ENCODE measurements at places on chromosomes 1 and 21.

DNA sequence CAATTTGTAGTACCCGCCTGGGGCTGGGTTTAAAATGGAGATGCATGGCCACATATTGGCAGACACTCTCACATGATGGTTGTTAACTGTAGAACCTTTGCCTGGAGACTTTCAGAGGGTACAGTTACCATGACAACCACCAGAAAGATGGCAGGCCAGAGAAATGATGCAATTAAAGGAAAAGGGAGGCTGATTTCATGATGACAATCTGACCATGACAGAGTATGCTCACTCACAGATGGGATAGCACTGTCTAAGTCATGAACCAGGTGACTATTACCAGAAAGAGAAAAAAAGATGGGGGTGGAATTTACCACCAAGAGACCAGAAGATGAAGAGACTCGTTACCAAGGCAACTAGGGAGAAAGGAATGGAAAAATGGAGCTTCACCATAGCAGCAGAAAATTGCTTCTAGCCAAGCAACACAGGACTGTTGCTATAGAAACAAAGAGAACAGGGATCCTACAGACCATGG, 3.5 kb upstream of the TRIT1 start:
- DNase-seq: no peak

- no peak for DNase-seq
Observed at GRCh38 chr1:205950826-205951549, 7.7 kb upstream of the SLC26A9 start.

DNA sequence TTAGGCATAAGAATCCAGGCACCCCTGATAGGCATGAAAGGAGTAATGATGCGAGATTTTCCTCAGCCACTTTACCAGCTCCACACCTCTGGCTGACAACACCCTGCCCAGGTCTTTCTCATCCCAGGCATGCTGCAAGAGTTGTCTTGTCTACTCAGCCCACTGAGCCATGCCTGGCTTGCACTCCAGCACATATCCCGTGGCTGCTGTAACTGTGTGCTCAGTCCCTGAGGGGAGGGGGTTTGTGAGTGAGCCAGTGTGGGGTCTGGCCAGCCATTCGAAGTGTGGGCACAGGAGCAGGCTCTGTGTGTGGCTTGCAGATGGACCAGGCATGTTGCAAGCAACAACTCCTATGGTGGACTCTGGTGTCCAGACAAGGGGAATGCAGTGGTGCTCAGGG, 529.6 kb downstream of the ADGRL2 start:
- DNase-seq: no peak

DNA sequence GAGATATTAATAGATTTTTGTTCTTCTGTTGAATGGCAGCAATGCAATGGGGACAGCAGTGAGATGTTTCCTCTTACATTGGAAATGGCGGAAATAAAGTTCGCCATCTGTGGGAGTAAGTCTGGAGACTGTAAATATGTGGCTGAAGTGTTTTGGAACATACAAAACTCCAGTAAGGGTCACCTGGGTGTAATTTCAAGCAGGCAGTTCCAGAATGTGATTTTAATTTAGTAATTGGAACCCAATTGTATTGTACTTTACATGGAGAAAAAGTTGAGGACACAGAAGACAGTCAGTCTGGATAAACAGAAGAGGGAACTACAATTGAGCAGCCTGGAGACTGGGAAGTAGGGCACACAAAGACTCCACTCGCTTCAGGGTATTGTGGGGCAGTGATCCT, 108.6 kb downstream of the NTMT2 start:
- no peak for DNase-seq

DNA sequence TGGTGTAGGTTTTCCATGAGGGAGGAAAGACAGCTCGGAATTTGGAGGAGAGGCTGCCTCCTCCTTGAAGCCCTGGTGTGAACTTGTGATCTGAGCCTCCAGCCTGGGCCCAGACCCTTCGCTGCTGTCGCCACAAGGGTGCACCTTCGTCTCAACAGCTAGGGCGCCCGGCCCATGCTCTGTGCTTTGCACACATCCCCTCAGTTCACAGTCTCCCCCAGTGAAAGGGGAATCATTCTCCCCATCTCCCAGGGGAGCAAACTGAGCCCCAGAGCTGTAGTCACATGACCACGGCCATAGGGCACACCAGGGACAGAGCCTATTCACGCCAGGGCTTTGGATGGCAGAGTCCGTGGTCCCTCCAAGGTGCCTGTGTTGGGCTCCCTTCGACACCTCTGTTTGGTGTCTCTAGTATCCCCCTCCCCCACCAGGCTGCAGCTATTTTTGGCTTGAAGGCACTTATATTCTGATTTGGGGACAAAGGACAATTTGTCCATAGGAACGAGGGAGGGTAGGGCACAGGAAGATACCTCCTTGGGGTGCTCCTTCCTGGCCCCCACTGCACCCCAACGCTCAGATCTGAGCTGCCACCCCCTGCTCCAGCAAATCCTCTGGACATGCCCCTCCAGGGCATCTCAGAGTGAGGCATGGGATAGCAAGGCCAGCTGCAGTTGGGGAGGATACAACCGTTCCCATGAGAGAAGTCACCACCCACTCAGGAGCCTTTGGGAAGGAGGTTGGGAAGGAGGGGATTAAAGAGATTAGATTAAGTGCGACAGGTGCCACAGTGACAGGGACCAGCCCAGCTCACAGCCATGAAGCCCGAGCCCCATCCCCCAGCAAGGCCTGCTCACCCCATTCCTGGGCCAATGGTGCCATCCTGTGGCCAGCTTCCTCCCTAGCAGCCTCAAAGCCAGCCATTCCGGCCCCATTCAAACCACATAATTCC, 15.7 kb downstream of the MATN1 start:
- peak; percentile 88 for DNase-seq

DNA sequence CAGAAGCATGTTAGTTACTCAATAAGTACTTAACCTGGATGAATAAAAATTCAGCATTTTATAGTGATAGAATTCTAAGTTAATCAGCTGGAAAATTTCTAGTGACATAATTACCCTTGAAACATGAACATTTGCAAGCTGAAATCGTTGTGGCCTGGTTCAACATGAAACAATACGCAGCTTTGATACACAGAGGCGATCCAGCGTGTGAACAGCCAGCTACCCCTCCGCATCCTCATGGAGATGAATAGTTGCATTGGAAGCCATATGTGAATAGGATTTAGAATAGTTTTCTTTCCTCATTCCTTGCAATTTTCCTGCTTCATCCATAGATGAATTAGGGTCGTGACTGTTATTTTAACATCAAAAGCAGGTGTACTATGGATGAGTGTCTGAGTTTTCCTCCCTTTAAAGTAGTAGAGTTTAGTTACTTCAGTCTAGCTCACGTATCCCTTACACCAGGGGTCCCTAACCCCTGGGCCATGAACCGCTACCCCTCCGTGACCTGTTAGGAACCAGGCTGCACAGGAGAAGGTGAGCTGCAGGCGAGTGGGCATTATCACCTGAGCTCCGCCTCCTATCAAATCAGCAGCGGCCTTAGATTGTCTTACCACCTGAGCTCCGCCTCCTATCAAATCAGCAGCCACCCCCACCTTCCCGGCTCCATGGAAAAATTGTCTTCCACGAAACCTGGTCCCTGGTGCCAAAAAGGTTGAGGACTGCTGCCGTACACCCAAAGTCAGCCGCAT, 6.2 kb upstream of the TARBP1 start:
- no peak for DNase-seq

DNA sequence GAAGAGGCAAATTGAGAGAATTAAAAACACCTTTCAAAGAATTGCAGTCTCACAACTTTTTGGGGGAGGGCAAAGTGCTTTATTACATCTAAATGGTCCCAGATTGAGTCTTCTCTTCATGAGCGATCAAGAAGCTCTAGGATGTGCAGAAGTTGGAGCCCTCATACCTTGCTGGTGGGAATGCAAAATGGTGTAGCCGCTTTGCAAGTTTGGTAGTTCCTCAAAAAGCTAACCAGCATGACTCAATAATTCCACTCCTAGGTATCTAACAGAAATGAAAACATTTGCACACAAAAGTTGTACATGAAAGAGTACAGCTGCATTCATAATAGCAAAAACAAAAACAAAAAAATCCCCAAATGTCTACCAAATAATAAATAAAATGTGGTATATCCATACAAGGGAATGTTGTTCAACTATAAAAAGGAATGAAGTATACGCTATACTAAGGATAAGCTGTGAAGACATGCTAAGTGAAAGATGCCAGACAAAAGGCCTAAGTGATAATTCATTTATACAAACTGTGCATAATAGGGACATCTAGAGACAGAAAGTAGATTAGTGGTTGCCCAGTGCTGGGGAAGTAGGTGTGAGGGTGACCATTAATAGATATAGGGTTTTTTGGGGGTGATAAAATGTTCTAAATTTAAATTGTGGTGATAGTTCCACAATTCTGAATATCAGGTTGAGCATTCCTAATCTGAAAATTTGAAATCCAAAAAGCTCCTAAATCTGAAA, 55.2 kb downstream of the SELENOF start:
- no peak for DNase-seq

DNA sequence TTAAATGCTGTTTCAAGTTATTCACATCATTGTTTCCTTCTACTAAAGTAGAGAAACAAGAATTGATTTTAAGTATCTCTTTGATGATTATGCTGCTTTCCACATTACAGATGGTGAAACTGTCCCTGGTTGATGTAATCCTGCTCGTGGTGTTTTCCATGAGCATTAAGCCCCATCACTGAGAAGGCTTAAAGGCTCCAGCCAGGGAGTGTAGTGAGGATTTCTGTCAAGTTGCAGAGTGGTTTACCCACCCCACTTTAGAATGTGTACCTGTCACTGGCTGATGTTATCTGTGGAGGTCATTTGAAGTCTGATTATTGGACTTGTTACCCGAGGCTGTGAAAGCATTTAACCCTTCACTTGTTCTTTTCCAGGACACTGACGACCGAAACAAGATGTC, 12.9 kb downstream of the CERS2 start:
- no peak for DNase-seq

GRCh38 chr1:202165267-202165941, 5.0 kb upstream of the PTPN7 start:
- DNase-seq: peak; percentile 87

- DNase-seq: no peak
Observed at GRCh38 chr1:100457683-100458082, 80.3 kb upstream of the GPR88 start.

- DNase-seq: no peak
Observed at GRCh38 chr1:81510701-81511100, 290.0 kb upstream of the ADGRL2 start.

DNA sequence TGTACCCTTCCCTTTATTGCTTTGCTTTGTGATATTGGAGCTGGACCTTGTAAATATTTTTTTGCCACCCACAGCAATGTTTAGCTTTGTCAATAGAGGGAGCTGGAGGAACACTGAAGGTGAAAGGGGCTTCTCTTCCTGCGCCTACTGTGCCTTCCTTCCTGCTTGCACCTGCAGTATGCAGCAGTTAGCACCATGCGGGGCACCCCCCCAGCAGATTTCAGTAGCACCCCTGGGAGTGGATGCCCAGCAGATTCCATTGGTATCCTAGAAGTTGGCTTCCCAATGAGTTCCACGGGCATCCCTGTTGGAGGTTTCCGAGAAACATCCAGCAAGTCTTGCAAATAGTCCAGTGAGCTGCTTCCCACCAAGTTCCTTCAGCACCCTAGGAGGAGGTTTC, 25.6 kb downstream of the S100A10 start:
- DNase-seq: no peak

- no peak for DNase-seq
Observed at GRCh38 chr1:223083831-223084230, 59.2 kb downstream of the TLR5 start.

- DNase-seq: no peak
Observed at GRCh38 chr21:15160136-15160535, 95.3 kb upstream of the NRIP1 start.

DNA sequence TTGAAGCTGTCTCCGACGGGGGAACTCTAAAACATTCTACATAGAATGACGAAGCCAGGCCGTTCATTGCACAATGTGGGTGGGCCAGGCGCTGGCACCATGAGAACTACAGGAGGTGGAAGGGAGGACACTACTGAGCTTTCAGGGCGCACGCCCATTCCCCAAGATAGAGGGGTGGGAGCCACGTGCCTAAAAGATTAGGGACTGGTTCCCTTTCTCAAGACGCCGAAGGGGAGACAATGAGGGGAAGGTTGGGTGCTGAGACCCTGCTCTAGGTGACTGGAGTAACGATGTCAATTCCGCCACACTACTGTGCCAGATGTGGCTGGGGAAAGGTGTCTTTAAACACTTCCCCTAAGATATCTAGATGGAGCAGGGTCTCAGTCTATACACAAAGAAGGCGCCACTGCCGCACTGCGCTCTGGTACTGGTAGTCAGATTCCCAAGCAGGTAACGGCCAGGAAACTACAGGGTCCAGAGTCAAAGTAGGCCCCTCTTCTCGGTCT, 782 bp downstream of the CSDE1 start:
- peak; percentile 47 for DNase-seq

DNA sequence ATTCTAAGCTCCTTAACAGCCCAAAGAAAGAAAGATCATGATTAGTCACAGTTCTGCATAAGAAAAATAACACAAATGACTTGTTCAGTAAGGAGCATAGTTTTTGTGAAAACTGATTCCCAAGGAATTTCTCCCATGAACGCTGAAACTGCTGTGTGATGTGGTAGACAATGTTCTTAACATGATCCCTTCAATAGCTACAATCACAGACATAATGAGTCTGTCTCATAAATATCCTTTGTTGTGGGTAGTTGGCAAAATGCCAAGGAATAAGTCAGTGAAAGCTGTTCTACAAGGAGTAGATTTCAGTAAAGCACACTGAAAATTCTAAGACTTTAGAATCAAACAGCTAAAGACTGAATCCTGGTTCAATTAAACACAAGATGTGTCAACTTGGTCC, 404.8 kb downstream of the HLX start:
- DNase-seq: no peak

DNA sequence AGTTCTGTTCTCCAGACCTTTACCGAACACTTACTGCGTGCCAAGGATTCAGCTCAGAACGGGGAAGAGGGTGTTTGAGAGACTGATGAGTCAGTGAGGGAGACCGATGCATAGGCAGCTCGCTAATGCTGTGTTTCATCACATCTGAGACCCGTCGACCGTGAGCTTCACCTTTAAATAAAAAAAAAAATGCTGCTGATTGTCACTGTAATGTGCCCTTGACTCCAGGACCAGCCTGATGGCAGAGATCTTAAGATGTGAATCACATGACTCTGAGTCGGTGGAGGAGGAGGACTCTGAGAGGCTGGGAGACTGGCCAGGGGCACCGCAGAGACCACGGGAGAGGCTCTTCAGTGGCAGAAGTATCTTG, 28.8 kb downstream of the SPSB1 start:
- no peak for DNase-seq

GRCh38 chr1:22704440-22705067, 6.1 kb upstream of the EPHB2 start:
- DNase-seq: peak; percentile 90

DNA sequence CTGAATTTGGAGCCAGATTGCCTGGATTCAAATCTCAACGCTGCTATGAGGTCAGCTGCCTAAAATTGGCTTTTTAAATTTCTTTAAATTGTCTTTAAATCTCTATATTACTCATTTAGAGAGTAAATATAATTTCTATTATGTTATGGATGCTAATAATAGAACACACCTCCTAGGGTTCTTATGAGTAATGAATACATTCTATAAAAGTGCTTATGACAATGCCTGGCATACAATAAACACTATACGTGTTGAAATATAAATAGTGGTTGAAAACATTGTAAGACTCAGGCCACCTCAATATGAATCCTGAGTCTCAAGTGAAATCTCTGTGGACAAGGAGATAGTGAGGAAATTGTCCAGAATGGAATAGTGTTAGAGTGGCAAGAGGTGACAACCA, 31.0 kb upstream of the PHGDH start:
- no peak for DNase-seq

GRCh38 chr1:164609089-164609488, 50.1 kb downstream of the PBX1 start:
- DNase-seq: no peak
